Fibroblast of skin of back (primary cell): ENCODE measurements at places on chromosomes 5 and 9.

GRCh38 chr5:132877938-132878337 is 4.5 kb downstream of the LEAP2 start:
- peak; percentile 22 for DNase-seq

DNA sequence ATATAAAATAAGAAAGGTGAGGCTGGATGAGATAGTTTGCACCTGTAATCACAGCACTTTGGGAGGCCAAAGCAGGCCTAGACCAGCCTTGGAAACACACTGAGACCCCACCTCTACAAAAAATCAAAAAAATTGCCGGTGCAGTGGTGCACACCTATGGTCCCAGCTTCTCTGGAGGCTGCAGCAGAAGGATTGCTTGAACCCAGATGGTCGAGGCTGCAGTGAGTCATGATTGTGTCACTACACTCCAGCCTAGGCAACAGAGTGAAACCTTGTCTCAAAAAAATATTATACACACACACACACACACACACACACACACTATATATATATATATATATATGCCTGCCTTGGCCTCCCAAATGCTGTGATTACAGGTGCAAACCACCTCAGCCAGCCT is 1.3 kb downstream of the SLC35D2 start:
- peak; percentile 33 for DNase-seq

DNA sequence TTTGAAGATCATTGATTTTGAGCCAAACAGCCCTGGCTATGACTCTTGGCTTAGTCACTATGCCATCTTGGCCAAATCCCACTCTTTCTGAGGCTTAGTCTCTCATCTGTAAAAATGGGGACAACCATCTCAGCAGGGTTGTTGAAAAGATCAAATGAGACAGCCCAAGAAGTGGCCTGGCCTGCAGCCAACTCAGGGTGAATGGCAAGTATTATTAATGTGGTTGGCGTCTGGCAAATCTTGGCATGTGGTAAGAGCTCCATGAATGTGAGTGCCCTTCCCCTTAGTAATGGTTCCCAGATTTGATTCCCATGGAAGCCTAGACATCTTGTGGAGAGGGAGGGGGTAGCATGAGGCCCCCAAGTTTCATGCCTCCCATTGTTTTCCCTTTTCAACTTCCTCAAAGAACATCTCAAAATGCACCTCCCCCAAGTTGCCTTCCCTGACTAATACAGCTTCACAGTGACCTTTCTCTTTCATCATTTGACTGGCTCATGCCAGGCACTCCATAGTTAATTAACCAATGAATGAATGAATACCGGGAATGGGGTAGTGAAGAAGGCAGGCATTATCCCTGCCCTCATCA is 11.8 kb upstream of the TGFBI start:
- peak; percentile 100 for DNase-seq

DNA sequence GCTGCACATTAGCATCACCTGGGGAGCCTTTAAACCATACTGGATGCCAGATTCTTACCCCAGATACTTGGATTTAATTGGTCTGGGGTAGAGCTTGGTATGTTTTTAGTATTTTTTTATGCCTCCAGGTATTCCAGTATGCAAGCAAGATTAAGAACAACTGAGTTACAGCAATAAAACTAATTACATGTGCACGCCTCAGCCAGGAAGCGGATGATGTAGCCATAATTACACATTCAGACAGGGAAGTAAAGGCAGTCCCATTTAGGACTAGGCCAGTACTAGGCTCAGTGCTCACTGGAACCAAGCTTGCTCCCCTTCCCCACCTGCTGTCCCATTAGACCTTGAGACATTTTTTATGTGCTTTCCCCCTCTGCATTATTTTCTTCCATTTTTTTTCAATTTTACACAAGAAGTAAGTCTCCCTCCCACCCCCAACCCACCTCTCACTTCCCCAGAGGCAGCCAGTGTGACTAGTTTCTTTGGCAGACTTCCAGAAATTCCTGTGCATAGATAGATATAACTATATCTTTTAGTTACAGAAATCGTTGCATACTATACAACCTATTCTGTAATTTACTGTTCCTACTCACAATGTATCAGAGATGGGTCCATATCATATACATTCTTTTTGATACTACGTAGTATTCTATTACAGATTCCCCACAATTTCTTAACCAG is 7.1 kb upstream of the GNAQ start:
- DNase-seq: peak; percentile 56

- DNase-seq: peak; percentile 28
Measured at GRCh38 chr5:81698813-81699212, 52.1 kb downstream of the SSBP2 start.

DNA sequence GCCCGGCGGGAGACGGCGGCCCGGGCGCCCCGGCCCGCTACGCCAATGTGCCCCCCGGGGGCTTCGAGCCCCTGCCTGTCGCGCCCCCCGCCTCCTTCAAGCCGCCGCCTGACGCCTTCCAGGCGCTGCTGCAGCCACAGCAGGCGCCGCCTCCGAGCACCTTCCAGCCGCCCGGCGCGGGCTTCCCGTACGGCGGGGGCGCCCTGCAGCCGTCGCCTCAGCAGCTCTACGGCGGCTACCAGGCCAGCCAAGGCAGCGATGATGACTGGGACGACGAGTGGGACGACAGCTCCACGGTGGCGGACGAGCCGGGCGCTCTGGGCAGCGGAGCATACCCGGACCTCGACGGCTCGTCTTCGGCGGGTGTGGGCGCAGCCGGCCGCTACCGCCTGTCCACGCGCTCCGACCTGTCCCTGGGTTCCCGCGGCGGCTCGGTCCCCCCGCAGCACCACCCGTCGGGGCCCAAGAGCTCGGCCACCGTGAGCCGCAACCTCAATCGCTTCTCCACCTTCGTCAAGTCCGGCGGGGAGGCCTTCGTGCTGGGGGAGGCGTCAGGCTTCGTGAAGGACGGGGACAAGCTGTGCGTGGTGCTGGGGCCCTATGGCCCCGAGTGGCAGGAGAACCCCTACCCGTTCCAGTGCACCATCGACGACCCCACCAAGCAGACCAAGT is 723 bp downstream of the SNX18 start:
- peak; percentile 62 for DNase-seq

- no peak for DNase-seq
Measured at GRCh38 chr5:177510567-177511053, 984 bp upstream of the DOK3 start.

- DNase-seq: no peak
Measured at GRCh38 chr9:89969156-89969675, 364.4 kb downstream of the GADD45G start.

GRCh38 chr5:130155345-130156011 is 251.2 kb downstream of the CHSY3 start:
- peak; percentile 41 for DNase-seq

DNA sequence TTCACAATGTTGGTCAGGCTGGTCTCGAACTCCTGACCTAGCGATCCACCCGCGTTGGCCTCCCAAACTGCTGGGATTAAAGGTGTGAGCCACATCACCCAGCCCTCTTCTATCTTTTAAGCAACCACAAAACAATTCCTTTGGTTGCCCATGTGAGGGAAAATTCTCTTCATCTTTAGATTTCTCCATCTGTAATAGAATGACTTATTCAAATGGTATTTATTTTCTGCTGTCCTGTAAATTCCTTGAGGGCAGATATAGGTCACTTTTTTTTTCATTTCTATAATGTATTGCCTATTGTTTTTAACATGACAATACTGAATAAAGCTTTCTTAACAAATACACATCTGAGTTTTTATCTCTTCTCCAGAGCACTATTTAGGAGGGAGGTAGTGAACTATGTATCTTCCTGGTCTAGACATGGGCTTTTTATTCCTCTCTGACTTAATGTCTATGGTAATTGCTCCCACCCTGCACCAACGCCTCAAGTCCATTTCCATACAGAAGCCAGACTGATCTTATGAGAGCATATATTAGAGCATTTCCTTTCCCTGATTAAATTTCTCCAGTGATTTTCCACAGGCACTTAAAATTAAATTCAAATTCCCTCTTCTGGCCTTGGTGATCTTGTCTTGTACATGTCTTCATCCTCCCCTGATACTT is 595.6 kb downstream of the CAAP1 start:
- DNase-seq: peak; percentile 81

DNA sequence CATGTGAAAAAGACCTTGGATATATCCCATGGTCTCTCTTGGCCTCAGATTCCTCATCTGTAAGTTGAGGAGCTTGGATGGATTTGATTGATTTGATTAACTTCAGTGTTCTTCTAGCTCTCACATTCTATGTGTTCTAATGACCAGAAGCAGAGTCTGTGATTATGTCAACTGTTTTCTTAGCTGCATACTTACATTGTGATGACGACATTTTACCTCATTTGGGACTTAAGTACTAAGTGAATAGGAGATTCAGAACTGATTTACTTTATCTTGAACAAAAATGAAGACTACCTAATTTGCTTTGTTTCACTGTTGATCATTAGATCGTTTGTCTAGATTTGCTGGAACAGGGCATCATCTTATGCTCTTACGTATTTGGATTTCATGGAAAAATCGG is 427.7 kb downstream of the SH3GL2 start:
- no peak for DNase-seq

GRCh38 chr5:118233606-118234005 is 754.7 kb downstream of the DTWD2 start:
- DNase-seq: peak; percentile 37

DNA sequence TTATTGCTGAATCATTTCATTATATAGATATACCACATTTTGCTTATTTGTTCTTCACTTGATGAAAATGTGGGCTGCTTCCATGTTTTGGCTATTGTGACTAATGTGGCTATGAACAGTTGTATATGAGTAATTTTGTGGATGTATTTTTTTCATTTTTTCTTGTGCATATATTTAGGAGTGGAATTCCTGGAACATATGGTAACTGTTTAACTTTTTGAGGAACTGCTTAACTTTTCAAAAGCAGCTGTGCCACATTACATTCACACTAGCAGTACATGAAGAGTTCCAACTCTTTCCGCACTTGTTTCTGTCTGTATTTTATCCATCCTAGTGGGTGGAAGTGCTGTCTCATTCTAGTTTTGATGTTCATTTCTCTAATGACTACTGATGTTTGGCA is 67.8 kb downstream of the JAK2 start:
- DNase-seq: peak; percentile 73

GRCh38 chr9:34732886-34733285 is 22.9 kb upstream of the CCL21 start:
- DNase-seq: no peak

GRCh38 chr5:117242028-117242427 is 667.4 kb upstream of the SEMA6A start:
- DNase-seq: no peak

DNA sequence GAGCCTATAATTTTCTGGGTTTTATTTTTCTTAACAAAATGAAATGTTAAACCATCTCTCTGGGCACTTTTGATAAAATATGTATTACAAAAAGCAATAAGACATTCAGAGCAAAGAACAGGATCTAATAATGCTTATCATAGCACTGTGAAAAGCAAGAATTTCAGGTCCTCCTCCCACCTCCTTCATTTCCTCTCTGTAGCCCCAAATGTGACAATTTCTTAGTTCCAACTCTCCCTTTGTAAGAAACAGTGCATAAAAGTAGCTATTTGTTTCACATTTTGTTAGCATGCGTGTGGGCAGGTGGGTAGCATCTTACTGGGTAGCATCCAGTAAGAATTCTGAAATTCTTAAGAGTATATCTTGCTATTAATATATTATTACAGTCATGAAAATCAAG is 130.9 kb upstream of the RASA1 start:
- no peak for DNase-seq

GRCh38 chr9:75235632-75236031 is 147.3 kb downstream of the OSTF1 start:
- no peak for DNase-seq

DNA sequence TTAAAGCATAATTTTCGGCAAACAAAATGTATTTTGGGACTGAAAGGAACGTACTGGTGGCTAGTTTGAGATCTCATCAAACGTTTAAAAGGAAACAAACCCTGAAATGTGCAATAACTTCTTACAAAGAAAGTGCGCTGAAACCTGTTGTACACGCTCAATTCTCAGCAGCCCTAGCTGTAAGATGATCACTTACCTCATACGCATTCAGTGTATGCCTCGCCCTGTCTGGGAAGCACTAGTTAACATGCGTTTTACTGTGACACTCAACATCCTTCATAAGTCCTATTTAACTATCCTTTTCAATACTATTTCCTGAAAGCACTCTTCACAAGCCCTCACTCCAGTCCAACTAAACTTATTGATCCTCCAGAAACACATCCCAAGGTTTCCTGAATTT is 485.0 kb upstream of the EDIL3 start:
- no peak for DNase-seq

- no peak for DNase-seq
Measured at GRCh38 chr9:27308691-27309390, 11.9 kb upstream of the EQTN start.

- DNase-seq: no peak
Measured at GRCh38 chr9:127935765-127936221, 1.9 kb downstream of the DPM2 start.

GRCh38 chr5:152389208-152389849 is 15.8 kb downstream of the NMUR2 start:
- no peak for DNase-seq

GRCh38 chr9:82209797-82210470 is 221.4 kb downstream of the SPATA31D1 start:
- no peak for DNase-seq

DNA sequence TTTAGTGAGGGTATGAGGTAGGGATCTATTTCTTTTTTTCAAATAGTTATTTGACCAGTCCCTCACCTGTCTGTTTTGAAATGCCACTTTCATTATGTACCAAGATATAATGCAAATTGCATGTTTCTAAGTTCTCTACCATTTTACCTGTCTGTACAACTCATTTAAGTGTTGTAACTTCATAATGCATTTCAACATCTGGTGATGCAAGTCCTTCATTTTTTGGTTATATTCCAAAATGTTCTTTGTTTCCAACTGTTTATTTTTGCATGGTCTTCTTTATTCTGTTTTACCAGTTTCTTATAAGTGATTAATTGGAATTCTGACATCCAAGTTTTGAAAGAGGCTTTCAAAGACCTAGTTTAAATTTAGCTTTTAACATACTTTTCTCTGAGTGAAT is 26.8 kb downstream of the TDRD7 start:
- DNase-seq: no peak

DNA sequence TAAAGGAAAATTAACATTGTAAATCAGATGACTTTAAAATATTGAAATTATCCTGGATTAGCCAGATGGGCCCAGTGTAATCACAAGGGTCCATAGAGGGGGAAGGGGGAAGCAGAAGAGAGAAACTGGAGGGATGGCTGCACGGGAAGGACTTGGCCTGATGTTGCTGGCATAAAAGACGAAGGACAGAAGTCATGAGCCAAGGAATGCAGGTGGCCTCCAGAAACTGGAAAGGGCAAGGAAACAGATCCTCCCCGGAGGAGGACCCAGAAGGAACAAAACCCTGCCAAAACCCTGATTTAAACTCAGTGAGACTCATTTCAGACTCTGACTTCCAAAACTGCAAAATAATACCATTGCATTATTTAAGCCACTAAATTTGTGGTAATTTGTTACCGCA is 100.2 kb downstream of the ADAMTS2 start:
- no peak for DNase-seq

- DNase-seq: no peak
Measured at GRCh38 chr9:69943148-69943806, 100.4 kb upstream of the MAMDC2 start.
